ENCODE measurements at places on chromosomes 4 and X. TPM values are rescaled to one million over a fixed set of nuclear protein-coding genes. Genes with fewer than 3 reads are reported as not detected.

The EDA gene
- total RNA-seq: 24.1 TPM

The HS6ST2 gene
- not detected for total RNA-seq

The TMSB15C gene
- total RNA-seq: 1.4 TPM

The FABP2 gene
- not detected for total RNA-seq

The FAM47E gene
- total RNA-seq: 3.3 TPM

The SRPK3 gene
- total RNA-seq: 47.6 TPM

The RPL10 gene
- total RNA-seq: 2,034 TPM

DNA sequence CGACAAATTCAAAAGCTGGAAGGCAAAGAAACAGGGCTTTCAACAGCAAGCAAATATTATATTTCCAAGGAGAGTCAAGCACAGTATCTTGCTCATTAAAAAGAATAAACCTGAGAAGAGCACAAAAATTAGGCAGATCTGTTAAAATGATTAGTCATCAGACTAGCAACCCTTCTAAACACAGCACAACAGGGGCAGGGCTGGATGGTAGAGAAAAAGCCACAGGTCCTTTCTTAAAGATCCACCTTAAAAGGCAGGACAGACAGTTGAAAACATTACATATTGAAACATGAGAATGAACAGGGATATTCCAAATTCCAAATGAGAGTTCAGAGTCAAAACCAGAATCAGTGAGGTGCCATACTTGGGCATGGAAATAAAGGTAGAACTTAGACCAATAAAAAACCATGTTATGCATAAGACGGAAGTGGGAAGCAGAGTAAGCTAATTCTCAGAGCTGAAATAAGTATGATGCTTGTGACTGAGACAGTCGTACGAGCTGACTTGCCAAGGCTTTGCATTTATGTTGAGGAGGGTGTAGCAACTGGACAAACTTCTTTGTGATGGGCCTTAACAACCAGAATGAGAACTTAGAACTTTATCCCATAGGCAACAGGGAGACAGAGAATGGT, 126.9 kb upstream of the FAM9B start:
- no peak for DNase-seq

- DNase-seq: no peak
These were observed 175.0 kb downstream of the MAPK10 start for GRCh38 chr4:86184901-86185285.

GRCh38 chr4:25098964-25099891, 61.0 kb downstream of the SEPSECS start:
- DNase-seq: peak; percentile 94

DNA sequence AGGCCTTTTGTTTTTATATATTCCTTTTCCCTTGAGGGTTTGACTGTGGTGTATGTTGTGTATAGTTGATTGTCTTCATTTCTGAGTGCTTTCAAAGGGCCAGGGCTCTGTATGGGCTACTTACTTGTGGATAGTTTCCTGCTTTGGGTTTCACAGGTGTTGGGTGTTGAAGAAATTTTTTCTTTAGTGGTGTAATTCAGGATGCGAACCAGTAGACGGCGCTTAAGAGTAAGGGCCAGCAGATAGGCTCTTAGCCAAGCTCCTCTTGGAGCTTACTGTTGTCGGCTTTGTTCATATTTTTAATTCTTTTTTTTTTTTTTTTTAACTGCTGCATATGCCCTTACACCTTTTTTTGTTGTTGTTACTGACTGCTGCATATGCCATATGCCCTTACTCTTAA, 276.3 kb upstream of the GALNT7 start:
- DNase-seq: no peak

DNA sequence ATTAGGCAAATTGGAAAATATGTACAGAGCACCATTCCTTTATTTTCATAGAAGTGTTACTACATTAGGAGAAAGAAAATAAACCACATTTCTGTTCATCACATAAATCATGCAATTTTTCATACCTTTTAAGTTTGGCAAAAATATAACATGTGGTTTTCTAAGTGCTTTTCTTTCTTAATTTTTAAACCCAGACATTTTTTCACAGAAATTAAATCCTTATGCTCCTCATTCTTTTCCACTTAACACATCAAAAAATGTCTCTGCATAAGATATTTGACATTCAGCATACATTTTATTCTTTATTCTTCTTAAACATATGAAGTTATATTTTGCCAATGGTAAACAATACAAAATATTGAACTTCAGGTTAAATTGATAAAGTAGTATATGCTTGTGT, 826.6 kb upstream of the SLIT2 start:
- DNase-seq: no peak

DNA sequence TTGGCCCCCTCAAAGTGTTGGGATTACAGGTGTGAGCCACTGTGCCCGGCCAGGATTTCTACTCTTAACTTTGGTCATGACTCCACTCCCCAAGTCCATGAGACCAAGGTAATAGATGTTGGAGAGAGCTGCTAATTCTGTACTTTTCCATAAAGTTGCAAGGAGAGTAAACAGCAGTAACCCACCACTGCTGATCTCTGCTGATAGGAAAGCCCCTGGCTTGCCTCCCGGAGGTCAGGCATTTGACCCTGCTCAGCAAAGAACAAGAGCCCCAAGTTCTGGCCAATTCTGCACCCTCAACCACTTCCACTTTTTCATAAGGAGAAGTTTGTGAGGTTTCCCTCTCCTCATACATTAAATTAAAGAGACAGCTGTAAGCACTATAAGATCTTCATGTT, 143.0 kb downstream of the RASL11B start:
- no peak for DNase-seq

DNA sequence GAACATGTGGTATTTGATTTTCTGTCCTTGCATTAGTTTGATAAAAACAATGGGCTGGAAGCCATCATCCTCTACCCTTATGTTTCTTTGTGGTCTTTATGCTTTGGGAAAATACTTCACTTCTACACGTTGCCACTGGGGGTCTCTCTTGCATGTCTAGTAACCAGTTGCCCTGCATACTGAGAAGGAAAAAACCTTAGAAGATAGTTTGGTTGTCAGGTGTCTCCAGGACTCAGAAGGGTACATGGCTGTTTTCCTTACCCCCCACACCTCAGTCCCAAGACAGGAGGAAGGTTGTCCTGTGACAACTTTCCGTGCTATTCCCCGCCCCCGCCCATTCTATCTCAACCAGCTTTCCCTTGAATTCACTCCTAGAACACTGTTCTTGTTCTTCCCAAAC, 62.1 kb upstream of the LANCL3 start:
- DNase-seq: no peak

DNA sequence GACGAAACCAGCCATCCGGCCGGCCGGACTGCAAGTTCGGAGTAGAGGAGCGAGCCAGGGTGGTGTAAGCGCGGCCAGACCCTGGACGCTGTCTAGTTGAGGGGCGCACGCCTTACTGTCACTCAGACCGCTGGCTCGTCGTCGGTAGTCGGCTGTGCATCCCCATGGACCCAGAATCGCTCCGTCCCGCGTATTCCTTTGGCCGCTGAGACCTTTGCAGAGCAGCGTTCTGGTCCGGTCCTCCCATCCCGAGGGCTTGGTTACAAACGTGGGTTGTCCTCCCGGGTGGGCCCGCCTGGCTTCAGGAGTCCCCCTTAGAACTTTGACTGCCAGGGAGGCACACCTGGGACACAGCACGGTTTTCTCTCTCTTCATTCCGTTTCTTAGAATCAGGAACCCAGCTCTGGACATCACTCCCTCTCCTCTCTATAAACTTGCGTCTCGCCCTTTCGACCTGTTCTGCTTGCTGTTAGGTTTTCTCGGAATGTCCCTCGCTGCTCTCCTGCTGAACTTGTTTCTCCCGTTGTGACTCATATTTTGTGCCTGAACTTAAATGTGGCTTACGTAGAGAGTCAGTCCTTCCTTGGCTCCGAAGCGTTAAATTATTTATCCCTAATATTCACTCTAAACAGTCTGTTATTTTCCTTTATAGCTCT, 672 bp downstream of the PGM2 start:
- DNase-seq: peak; percentile 76

All from right cardiac atrium (tissue), 5 donors.